MCF 10A (cell line): ENCODE measurements at places on chromosomes 16 and 17. TPM values are rescaled to one million over a fixed set of nuclear protein-coding genes. Genes with fewer than 3 reads are reported as not detected.

The KCNJ12 gene
- 0.05 TPM in 1 of 2 replicates, not detected in the other for total RNA-seq

The HOXB2 gene
- 3.0 and 4.8 TPM in 2 replicates for total RNA-seq

GRCh38 chr17:82076018-82076784 lies 10.6 kb upstream of the DUS1L start:
- no peaks in the 10 kb centered on the region for H3K27me3 ChIP-seq
- peaks cover 60% of the 10 kb centered on the region for H3K36me3 ChIP-seq
- no peak for DNase-seq
- H3K27ac ChIP-seq: no peak overlapping the region

The SPOP gene
- 42.1 and 52.3 TPM in 2 replicates for total RNA-seq

- H3K4me3 ChIP-seq: no peak overlapping the region
- H3K36me3 ChIP-seq: no peaks in the 10 kb centered on the region
- H3K27me3 ChIP-seq: peaks cover 13% of the 10 kb centered on the region
- no peak overlapping the region for H3K27ac ChIP-seq
- no peak for DNase-seq
These were observed 372 bp downstream of the CD300A start for GRCh38 chr17:74466828-74467184.

The CHMP6 gene
- total RNA-seq: 19.5 and 22.6 TPM in 2 replicates

DNA sequence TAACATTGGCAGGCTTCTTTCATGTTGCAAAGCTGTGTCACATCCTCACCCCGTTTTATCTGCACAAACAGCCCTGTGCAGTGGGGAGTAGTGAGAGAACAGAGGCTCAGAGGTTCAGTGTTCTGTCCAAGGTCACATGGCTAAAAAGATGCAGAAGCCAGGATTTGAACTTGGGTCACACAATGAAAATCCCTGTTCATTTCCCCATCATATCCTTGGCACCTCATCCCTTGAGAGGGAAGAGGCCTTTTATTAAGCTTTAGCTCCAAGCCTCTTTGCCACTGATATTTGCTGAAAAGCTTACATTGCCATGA lies 106.6 kb downstream of the AMFR start:
- no peaks in the 10 kb centered on the region for H3K36me3 ChIP-seq
- no peak overlapping the region for H3K4me3 ChIP-seq
- peaks cover 5% of the 10 kb centered on the region for H3K4me1 ChIP-seq
- H3K27ac ChIP-seq: no peak overlapping the region

- H3K27ac ChIP-seq: no peak overlapping the region
- peaks cover 10% of the 10 kb centered on the region for H3K4me1 ChIP-seq
- no peaks in the 10 kb centered on the region for H3K27me3 ChIP-seq
- no peak for DNase-seq
- no peaks in the 10 kb centered on the region for H3K36me3 ChIP-seq
These were observed 40.7 kb upstream of the MAP3K14 start for GRCh38 chr17:45357364-45357997.

The LPCAT2 gene
- total RNA-seq: 10.7 and 11.7 TPM in 2 replicates

GRCh38 chr16:67571981-67572431 lies 9.7 kb downstream of the CTCF start:
- H3K27ac ChIP-seq: peak overlapping the region; percentile 80
- peak; percentile 12 for DNase-seq
- H3K36me3 ChIP-seq: peaks cover 50% of the 10 kb centered on the region
- H3K27me3 ChIP-seq: no peaks in the 10 kb centered on the region
- H3K4me3 ChIP-seq: no peak overlapping the region
- peaks cover 8% of the 10 kb centered on the region for H3K4me1 ChIP-seq

GRCh38 chr16:20774703-20775362 lies 11.0 kb downstream of the ACSM3 start:
- H3K4me3 ChIP-seq: no peak overlapping the region
- no peaks in the 10 kb centered on the region for H3K4me1 ChIP-seq
- DNase-seq: peak; percentile 81
- no peaks in the 10 kb centered on the region for H3K27me3 ChIP-seq

DNA sequence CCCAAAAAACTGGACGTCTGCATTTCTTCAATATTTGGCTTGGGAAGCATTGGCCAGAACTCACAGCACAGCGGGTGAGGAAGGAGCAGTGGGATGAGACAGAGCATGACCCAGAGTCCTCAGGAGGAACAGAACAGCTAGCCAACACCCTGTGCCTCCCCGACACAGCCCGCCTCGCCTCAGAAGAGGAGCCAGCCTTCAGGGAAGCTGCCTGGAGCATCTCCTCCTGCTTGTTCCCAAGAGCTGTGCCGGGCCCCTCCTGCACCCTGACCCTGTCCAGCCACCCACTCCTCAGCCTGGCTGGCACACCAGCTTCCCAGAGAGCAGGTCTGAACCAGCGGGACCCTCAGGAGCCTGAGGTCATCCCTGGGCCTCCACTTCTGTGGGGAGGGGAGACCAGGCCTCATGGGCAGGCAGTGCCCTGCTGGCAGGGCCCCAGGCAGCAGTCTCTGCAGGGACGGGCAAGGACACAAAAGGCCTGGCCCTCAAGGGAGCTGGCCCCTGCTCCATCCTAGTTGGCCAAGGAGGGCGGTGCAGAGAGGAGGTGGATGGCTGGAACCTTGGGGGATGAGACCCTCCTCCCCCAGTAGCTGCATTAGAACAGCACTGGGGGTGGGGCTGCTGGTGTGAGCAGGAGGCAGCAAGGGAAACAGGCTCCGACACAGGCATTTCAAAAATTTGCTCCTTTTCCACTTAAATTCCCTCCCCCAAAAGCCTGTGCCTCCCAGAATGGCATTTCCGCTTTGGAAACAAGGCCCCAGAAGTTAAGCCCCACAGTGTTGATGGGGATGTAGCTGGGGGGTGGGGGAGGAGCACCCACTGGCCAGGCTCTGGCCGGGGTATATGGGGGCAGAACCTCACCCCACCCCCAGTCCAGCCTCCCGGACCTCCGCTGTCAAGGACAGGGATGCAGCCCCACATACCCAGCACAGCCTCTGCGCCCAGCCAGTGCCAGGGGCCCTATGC lies 1.8 kb upstream of the BCAR1 start:
- no peaks in the 10 kb centered on the region for H3K27me3 ChIP-seq
- peaks cover 9% of the 10 kb centered on the region for H3K36me3 ChIP-seq
- DNase-seq: no peak
- H3K4me1 ChIP-seq: peaks cover 28% of the 10 kb centered on the region
